ENCODE measurements at places on chromosomes 4 and X.

GRCh38 chrX:2577844-2578466 is 77.2 kb upstream of the DHRSX start:
- no peak for DNase-seq

GRCh38 chrX:112766774-112767173 is 73.9 kb downstream of the AMOT start:
- DNase-seq, result no peak

- no peak for DNase-seq
Measured at GRCh38 chr4:125393825-125394224, 79.1 kb downstream of the FAT4 start.

GRCh38 chr4:1045193-1045594 is 33.8 kb downstream of the FGFRL1 start:
- no peak for DNase-seq

DNA sequence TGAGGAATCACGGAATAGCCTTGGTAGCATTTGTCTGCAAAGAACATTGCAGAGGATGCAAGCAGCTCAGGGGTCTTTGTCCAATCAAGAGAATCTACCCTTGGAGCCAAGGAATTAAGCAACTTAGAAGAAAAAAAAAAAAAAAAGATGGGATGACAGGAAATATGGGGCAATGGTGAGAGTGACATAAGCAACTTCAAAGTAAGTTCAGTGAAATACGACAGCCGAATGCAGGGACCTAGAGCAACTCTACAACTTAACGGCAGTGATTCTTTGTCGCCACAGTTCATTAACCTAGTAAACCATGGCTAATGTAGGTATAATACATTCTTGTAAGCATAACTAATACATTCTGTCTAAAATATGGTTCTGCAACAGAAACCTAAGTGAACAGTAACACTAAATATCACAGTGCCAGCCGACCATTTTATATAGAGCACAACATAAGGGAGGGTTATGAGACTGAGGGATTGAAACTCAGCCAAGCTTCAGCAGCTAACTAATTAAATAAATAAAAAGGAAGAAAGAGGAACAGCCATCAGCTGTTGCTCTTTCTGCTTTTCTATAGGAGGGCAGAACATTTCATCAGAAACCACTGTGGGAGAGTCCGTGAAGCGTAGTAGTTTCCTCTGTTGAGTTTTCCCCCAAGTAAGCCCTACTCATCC is 74.7 kb downstream of the PPARGC1A start:
- DNase-seq, result no peak

GRCh38 chr4:47498899-47499298 is 13.8 kb downstream of the ATP10D start:
- no peak for DNase-seq

GRCh38 chr4:188612659-188613058 is 473.4 kb downstream of the TRIML1 start:
- DNase-seq, result no peak

GRCh38 chrX:2391869-2392606 is 108.7 kb downstream of the DHRSX start:
- no peak for DNase-seq
